ENCODE measurements at places on chromosomes 2 and 18. TPM values are rescaled to one million over a fixed set of nuclear protein-coding genes. Genes with fewer than 3 reads are reported as not detected.

GRCh38 chr2:65416945-65417344, 15.5 kb downstream of the SPRED2 start:
- no peaks in the 10 kb centered on the region for H3K27me3 ChIP-seq
- peaks cover 37% of the 10 kb centered on the region for H3K4me1 ChIP-seq
- H3K36me3 ChIP-seq: no peaks in the 10 kb centered on the region
- H3K4me3 ChIP-seq: no peak overlapping the region

- H3K4me3 ChIP-seq: no peak overlapping the region
- DNase-seq: no peak
- no peaks in the 10 kb centered on the region for H3K4me1 ChIP-seq
- peaks cover 5% of the 10 kb centered on the region for H3K36me3 ChIP-seq
- no peak overlapping the region for H3K27ac ChIP-seq
Observed at GRCh38 chr2:98793897-98794830, 63.2 kb upstream of the MGAT4A start.

OBSL1 gene
- 66.7 TPM for total RNA-seq

IL1RN gene
- total RNA-seq: 3.1 TPM

GRCh38 chr2:117775703-117776219, 38.7 kb upstream of the DDX18 start:
- no peaks in the 10 kb centered on the region for H3K27me3 ChIP-seq
- no peak overlapping the region for H3K27ac ChIP-seq
- no peaks in the 10 kb centered on the region for H3K4me1 ChIP-seq
- no peak for DNase-seq
- H3K36me3 ChIP-seq: no peaks in the 10 kb centered on the region
